ENCODE measurements at places on chromosomes 7 and 10.

GRCh38 chr10:5553400-5554170, 28.8 kb downstream of the CALML3 start:
- no peak for DNase-seq

DNA sequence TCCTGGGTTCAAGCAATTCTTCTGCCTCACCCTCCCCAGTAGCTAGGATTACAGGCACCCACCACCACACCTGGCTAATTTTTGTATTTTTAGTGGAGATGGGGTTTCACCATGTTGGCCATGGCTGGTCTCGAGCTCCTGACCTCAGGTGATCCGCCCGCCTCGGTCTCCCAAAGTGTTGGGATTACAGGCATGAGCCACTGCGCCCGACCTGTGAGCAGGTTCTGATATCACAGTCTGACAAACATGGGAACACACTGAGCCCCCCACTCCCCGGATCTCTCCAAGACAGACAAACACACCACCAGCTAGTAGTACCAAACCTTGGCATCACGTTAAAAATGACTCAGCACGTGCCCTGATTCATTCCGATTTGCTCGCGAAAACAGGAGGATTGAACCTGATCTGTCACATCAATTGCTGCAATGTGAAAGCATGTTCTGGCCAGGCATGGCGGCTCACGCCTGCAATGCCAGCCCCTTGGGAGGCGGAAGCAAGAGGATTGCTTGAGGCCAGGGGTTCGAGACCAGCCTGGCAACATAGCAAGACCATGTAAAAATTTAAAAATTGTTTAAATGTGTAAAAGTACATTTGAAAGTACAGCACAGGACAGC, 106.5 kb downstream of the SMURF1 start:
- no peak for DNase-seq

GRCh38 chr10:70918851-70919530, 30.6 kb upstream of the PCBD1 start:
- DNase-seq = no peak

GRCh38 chr10:58219875-58220274, 47.8 kb downstream of the IPMK start:
- no peak for DNase-seq

DNA sequence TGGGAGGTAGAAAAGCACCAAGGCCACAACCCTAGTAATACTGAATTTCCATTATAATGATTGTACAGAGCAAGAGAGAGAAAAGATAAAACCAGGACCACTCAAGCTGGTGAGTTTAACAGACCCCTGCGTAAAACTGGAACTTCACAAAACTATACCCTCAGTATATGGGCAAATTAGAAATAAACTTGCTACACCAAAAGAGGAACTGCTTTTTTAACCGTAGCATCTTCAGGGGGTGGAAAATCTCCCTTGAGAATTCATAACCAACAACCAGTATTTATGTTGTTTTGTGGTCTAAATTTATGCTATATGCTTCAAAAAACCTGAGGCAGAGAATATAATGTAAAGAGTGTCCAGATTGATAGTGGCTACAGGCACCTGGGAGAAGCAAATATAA, 171.2 kb downstream of the SGMS1 start:
- DNase-seq = no peak

- no peak for DNase-seq
Measured at GRCh38 chr10:83574770-83575169, 564.5 kb upstream of the GHITM start.

- DNase-seq = no peak
Measured at GRCh38 chr10:76839276-76839675, 798.3 kb downstream of the KCNMA1 start.

DNA sequence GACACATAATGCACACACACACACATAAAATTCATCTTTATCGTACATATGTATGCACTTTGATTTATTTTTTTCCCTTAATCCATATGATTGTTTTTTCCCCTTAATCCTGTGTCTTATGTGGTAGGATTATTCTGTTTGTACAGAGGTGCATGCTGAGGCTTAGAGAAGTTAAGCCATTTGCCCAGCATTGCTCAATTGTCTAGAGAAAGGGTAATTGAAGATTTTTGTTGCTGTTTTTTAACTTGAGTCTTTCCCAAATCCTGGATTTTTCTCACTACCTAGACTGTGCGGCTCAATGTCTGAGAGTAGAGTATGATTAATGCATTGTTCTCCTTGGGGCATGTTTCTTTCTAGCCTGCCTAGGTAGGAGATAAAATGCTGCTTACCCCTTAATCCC, 35.0 kb downstream of the WBP1L start:
- DNase-seq = no peak

GRCh38 chr7:157690833-157691585, 354.2 kb downstream of the DNAJB6 start:
- DNase-seq = no peak

- DNase-seq = no peak
Measured at GRCh38 chr7:74717889-74718288, 55.9 kb upstream of the NCF1 start.

DNA sequence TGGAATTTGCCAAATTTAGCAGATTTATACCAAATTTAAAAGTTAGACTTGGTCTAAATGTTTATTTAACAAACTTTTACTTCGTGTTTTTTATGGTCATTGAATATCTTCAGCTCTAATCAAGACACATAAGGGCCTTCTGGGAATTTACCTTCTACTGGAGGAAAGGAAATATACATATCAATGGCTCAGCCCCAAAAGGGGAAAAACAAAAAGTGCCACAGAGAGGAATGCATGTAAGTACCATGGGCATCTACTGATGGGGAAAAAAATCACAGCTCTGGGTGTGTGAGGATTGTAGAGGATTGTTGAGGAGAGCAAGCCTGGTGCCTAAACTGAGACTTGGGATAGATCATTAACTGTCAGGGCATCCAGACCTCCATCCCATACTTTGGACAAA, 260.3 kb downstream of the SORCS1 start:
- DNase-seq = no peak

DNA sequence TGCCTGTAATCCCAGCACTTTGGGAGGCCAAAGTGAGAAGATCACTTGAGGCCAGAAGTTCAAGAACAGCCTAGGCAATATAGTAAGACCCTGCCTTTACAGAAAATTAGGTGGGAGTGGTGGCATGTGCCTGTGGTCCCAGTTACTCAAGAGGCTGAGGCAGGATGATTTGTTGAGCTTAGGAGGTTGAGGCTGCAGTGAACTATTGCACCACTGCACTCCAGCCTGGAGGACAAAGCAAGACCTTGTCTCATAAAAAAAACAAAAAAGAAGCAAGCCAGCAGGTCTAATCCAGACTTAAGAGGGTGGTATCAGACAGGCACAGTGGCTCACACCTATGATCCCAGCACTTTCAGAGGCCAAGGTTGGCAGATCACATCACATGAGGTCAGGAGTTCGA, 24.5 kb upstream of the KCTD7 start:
- no peak for DNase-seq

DNA sequence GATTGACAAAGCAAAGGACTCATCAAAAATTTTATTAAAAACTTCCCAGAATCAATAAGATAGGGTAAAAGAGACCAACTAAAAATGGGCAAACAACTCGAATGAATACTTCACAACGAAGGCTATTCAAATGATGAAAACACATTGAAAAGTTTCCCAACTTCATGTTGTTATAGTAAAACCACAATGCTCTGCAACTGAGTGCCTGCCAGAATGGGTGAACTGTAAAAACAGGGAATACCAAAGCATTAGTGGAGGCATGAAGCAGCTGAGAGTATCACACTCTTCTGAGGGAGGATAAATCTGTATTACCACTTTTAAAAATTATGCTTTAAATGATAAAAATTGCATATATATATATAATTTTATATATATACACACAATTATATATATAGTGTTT, 1214.7 kb downstream of the SORCS3 start:
- no peak for DNase-seq

DNA sequence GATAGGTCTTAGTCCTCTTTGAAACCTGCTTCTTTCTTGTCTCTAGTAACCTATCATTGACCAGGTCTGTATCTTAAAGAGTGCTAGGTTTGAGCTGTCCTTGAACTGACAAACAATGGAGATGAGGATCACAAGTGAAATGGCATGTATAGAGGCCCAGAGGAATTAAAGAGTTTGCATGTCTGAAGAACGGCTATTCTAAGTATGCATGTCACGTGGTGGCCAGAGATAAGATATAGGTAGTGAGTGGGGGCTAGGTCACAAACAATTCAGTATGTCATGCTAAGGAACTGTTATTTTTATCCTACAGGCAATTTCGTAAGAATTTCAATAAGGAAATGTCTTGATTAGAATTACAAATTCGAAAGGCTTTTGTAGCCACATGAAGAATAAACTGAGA, 95.3 kb downstream of the SUGCT start:
- DNase-seq = no peak

GRCh38 chr7:104367926-104368325, 39.5 kb downstream of the LHFPL3 start:
- no peak for DNase-seq

GRCh38 chr10:52220947-52221346, 93.1 kb upstream of the DKK1 start:
- no peak for DNase-seq

DNA sequence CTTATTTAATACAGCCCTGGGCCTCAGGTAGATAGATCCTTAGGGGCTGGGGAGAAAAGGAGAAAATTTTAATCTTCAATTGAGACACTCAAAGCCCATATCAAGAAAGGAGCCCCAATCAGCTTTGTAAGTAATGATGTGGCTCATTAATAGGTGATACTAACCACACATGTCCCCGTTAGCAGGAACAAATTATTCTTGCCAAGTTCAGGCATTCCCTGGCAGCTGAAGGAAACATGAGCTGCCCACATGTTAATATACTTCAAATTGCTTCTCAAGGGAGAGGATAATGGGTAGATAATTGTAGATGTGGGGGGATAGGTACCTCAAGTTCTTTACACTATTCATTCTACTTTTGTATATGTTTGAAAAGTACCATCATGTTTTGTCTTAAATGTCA, 14.5 kb downstream of the IFIT5 start:
- DNase-seq = no peak

- no peak for DNase-seq
Measured at GRCh38 chr7:113444261-113444660, 325.9 kb upstream of the SMIM30 start.

GRCh38 chr10:3239066-3239919, 66.7 kb upstream of the PITRM1 start:
- DNase-seq = no peak

GRCh38 chr7:89813081-89813480, 341.2 kb upstream of the STEAP1 start:
- DNase-seq = no peak

DNA sequence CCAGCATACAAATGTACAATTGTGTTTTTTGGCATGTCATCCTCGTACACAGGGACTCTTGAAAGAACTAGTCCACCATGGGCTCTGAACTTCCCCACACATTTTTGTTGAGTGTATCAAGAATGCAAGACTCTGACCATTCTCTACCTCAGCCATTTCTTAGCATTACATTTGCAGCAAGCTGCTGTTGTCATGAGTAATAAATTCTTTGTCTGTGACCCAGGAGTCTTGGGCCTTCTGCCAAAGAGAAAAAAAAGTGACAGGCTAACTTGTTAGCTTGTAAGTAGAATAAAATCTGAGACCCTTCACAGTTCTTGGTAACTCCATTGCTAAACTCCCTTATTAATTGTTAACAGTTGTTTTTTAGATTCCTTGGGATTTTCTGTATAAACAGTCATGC, 542.3 kb upstream of the MBL2 start:
- peak; percentile 77 for DNase-seq

- DNase-seq = no peak
Measured at GRCh38 chr10:384538-385305, 249.5 kb downstream of the ZMYND11 start.

DNA sequence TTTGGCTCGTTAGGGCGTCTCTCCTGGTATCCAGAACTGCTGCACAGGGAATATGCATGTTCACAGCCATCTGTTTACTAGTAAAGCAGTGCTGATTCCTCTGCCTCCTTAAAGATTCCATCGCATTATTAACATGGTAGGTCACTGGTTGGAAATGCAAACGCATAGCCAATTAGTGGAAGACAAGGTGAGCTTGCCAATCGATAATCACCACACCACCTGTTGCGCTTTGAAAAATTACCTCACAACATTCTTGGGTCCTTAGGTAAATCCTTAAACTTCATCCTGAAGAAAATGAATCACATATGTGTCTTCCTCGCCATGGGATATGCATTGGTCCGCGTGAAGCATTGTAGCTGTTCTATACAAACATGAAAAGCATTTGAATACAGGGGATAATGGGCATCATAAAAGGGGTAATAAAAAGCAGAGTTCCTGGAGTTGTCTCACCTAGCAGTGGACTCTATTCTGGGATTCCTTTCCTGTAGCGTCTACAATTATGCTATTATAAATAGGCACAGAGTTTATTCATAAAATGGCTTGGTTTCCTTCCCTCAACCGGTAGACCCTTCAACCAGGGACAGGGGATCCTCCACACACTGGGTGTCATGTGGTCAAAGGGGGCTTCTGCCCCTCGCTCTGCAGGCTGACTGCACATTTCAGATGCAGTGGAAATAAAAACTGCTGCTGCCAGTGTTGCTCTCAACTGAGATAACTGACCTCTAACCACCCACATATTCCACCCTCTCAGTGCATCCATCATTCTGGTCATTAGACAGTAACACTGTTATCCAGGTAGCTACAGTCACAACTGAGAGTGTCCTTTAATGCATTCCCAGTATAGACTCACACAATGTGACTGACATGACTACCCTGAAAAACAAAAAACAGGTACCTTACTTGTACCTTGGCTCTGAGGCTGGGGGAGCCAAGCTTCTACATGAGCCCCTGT, 389.2 kb upstream of the NFE2L3 start:
- DNase-seq = no peak

DNA sequence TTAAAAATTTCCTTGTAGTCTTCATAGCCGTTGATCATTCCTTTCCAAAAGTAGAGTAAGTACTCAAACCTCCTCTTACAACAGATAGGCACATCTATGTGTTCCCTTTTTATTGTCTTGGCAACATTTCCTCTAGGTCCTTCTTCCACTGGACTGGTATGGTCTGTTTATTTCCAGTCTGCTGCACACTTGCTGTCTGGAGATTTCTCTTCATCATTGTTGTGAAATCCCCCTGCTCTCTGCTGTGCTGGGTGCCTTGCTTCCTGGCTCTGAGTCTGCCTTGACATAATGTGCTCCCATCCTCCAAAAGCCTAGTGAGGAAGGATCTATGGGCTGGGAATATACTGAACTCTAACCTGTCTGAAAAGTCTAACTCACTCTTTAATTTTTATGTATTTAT, 545.3 kb upstream of the VSTM2A start:
- no peak for DNase-seq

DNA sequence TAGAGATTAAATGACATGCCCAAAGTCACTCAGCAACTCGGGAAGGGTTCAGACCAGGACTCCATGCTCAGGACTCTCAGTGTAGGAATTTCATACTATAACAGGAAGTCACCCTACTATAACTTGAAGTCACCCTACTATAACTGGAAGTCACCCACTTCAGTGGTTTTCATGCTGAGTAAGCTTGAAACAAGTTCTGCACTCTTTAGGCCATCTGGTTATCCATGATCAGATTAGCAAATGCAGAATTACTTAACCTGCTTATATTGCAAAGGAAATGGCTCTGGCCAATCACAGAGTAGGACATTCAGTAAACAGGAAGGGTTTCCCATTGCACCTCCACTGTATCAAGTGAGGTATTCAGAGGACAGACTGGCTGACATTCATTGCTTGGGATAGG, 1240.4 kb downstream of the GATA3 start:
- DNase-seq = no peak

- DNase-seq = no peak
Measured at GRCh38 chr10:107022600-107023354, 141.7 kb downstream of the SORCS1 start.

Measured in AG04450 (cell line).